ENCODE measurements at places on chromosomes 6 and 20.

DNA sequence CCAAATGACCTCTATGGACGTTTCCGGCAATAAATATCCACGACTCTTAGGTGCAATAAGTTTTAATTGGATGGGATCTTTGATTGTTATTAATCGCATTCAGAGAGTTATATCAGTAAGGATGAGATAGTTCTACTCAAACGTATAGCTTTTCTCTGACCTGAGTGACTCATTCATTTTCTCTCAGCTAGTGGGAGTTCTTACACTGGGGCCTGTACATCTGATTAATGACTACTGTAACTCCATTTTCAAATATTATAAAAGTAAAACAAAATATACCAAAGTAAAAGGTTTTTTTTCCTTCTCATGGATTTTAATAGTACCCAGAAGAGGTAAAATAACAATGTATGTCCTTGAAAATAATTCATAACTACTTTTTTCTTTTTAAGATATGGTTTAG lies 41.1 kb upstream of the SAMD5 start:
- no peak for DNase-seq

GRCh38 chr6:169975701-169976100 lies 224.3 kb downstream of the ERMARD start:
- DNase-seq, result no peak

GRCh38 chr20:48201188-48201587 lies 415.9 kb upstream of the SULF2 start:
- no peak for DNase-seq

DNA sequence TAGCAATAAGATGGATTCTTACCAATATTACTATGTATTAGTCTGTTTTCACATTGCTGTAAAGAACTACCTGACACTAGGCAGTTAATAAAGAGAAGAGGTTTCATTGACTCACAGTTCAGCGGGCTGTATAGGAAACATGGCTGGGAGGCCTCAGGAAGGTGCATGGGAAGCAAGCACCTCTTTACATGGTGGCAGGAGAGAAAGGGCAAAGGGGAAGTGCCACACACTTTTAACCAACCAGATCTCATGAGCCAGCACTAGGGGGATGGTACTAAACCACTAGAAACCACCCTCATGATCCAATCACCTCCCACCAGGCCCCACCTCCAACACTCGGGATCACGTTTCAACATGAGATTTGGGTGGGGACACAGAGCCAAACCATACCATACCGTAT lies 40.7 kb upstream of the CCDC167 start:
- no peak for DNase-seq

DNA sequence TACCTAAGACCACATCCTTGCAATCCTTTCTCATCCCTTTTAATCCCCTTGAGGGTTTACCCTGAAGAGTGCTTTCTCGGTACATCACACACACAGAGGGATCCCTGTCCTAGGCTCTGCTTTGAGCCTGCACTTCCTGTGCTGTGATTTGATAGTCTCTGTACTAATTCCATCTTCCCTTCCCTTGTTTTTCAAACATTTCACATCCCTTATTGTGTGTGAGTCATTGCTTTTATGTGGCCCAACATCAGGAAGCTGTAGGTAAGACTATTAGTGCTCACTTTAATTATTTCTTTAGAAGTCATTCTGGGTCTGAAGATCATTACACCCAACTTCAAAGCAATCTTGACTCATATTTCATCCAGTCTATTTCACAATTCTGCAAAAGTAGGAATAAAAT lies 57.2 kb upstream of the ANKEF1 start:
- no peak for DNase-seq

Measured in suppressor macrophage treated with lipopolysaccharide for 4 hours (primary cell).